ENCODE measurements at places on chromosomes 1 and 21.
A peak's percentile ranks its signal among the peaks of the same experiment; 100 is the strongest.

DNA sequence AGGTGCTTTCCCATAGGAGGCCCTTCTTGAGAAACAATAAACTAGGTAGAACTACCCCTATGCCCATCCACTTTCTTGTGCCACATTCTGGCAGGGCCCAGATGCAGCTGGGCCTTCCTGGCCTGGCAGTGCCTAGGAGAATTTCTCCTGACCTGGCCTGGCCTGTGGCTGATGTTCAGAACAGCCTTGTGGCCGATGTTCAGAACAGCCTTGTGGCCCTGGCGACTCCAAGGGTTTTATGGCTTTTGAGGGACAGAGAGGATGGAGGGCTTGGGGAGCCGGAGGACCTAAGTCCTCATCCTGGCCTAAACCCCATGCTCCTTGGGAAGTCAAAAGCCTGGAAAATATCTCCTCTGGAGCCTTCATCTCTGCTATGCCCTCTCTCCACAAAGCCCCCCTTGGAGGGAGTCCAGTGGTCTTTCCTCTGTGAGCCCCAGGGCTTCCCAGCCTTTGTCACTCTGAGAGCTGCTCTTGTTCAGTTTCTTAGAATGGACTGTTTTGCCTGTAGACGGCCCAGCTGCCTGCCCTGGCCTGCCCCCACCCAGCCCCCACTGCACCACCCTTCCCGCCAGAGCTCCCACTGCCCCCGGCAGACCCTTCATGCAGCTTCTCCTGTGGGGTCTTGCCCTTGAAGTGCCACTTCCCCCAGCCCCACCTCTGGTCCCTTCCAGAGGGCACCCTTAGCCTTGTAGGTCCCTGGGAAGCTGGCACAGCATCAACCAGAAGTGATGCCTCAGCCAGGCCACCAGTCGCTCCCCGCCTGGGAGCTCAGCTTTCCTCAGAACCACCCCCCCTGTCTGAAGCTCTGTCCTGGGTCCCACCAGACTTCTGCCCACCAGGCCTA, 7.0 kb downstream of the GPR37L1 start:
- peak; percentile 52 for DNase-seq

- DNase-seq, result no peak
These were observed 110.3 kb upstream of the CHRM3 start for GRCh38 chr1:239276051-239276450.

- DNase-seq, result no peak
These were observed 32.0 kb upstream of the TDRD10 start for GRCh38 chr1:154469844-154470560.

DNA sequence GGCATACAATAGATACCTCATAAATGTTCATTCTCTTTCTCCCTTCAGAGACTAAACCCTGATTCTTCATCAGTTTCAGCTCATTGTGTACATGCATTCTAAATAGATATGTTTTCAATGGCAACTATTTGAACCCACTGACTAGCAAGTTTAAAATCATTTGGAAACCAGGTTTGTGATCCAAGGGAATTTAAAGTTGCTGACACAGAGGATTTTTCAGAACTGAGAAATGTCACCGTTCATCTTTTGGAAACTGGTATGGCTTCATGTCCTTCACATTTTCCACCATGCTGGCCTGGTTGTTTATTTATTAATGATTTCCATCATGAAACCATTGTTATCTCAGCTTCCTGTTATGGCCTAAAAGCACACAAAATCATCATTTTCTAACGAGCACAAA, 81.8 kb upstream of the BARHL2 start:
- DNase-seq, result no peak

DNA sequence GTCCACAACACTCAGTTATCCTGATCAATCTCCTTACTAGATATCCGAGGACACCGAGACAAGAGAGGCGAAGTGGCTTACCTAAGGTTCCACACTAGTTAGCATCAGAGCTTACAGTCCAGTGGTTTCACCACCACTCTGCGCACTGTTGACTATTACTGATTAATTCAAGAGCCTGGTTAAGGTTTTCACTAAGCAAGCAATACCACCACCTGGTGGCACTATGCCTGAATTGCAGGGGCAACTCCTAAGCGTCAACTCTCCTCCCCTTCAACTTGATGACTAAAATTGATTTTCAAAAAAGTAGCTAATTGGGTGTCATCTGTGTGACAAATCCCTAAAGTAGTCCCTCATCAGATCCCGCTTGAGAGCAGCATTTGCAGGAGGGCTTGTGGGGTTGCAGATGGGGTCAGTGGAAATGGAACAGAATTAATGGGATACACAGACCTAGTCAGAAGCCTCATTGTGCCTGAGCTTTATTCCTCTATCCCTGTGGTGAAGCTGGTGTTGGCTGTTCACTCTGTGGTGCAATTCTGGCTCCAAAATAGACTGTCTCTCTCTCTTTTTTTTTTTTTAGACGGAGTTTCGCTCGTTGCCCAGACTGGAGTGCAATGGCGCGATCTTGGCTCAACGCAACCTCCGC, 9.1 kb downstream of the TTC22 start:
- DNase-seq, result no peak

- DNase-seq, result no peak
These were observed 135.7 kb downstream of the CNIH3 start for GRCh38 chr1:224751624-224752311.

- DNase-seq, result no peak
These were observed 50.4 kb downstream of the INAVA start for GRCh38 chr1:200945111-200945510.

GRCh38 chr1:145988773-145989172, 7.6 kb downstream of the TXNIP start:
- DNase-seq, result no peak

DNA sequence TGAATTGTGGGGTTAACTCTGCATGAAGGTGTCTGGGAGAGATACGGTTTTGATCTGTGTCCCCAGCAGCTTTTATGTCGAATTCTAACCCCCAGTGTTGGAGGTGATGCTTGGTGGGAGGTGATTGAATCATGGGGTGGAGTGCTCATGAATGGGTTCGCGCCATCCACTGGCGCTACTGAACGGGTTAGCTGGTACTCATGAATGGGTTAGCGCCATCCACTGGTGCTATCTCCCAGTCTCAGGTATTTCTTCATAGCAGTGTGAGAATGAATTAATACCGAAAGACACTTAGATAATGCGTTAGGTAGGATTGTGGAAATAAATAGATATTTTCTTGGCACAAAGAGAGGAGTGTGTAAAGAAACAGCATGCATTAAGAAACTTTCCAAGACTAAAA, 32.9 kb upstream of the CLDN8 start:
- DNase-seq, result no peak

GRCh38 chr1:7263021-7263960, 478.0 kb downstream of the CAMTA1 start:
- DNase-seq, result no peak

DNA sequence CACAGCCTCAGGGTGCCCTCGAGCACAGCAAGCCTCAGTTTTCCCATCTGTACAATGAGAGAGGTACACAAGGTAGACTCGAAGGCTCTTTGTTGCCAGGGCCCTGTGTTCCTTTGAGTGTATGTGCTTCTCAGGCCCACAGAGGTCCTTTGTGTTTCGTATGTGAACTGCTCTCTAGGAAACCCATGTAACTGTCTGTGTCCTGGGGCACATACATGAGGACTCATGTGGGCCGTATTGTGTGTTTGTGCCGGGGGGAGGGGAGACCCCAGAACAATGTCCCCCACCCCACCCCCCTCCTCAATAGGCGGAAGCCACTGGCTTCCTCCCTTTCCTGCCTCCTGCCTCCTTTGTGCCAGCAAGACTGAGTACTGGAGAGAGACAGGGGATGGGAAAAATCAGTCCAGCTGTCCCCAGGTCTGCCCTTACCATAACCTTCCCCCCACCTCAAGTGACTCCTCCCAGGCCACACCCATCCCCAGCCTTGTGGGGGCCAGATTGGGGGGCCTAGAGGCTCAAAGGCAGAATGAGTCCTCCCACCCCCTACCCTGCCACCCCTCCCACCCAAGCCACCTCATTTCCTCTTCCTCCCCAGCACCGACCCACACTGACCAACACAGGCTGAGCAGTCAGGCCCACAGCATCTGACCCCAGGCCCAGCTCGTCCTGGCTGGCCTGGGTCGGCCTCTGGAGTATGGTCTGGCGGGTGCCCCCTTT, at the start of gene TIE1:
TIE1 (plus strand) TSS at position 605 of the 717 bp plus-strand sequence; CDS start at position 695, 90 bp downstream.
- no peak for DNase-seq

GRCh38 chr21:42466700-42467099, 29.3 kb downstream of the RSPH1 start:
- DNase-seq, result no peak

GRCh38 chr1:223739366-223740037, 27.2 kb downstream of the CAPN2 start:
- no peak for DNase-seq

- no peak for DNase-seq
These were observed 101.7 kb upstream of the KRTAP19-8 start for GRCh38 chr21:31140025-31140424.

- DNase-seq, result no peak
These were observed 8.7 kb downstream of the AGPAT3 start for GRCh38 chr21:43873673-43874072.

- DNase-seq, result no peak
These were observed 16.2 kb downstream of the CCSAP start for GRCh38 chr1:229326601-229327000.

- no peak for DNase-seq
These were observed 5.0 kb downstream of the ENTREP3 start for GRCh38 chr1:155250246-155250632.

GRCh38 chr1:223074445-223075300, 68.4 kb downstream of the TLR5 start:
- no peak for DNase-seq

DNA sequence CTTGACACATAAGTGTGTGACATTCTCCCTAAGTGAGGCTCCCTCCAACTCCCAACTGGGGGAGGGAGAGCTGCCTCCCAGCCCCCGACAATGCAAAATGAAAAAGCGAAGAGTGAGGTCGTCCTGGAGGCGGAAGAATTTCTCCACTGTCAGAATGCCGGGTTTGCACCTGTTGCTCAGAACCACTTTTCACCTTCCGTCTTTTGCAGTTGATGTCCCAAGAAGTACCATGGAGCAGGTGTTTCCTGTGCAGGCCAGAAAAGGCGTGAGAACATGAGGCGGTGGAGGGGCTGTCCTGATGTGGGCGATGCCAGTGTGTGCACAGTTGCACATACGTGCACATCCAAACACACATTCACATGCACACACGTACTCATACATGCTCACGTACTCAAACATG, 158.6 kb upstream of the AJAP1 start:
- DNase-seq, result no peak

DNA sequence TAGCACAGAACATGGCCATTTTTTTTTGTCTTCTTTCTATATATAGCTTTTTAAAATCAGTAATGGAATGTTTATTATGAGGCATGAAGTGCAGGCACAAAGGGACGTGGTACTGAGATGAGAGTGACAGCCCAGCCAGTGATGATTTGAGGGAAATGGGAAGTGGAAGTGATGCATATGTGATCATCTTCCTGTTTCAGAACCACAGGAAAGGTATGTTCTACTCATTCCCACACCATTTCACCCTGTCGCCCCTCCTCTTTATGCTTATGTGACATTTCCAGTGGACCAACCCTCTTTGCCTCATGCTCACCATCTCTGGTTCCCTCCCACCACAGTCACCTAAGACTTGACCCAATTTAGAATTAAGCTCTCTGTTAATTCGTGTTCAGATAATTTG, 24.3 kb downstream of the PTGS2 start:
- no peak for DNase-seq

DNA sequence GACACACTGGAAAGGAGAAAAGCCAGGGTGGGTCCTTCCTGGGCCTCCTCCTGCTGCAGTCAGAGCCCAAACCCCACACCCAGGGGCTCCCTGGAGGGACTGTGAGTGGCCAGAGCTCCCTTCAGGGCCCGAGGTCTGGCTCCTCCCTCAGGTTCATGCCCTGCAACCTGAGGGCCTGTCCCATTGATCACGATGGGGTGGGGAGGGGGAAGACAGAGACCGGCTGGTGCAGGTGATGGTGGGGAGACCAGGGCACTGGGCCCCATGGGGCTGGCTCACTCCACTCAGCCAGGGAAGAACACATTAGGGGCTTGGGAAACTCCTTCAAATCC, 30.1 kb upstream of the NPPB start:
- DNase-seq, result no peak

DNA sequence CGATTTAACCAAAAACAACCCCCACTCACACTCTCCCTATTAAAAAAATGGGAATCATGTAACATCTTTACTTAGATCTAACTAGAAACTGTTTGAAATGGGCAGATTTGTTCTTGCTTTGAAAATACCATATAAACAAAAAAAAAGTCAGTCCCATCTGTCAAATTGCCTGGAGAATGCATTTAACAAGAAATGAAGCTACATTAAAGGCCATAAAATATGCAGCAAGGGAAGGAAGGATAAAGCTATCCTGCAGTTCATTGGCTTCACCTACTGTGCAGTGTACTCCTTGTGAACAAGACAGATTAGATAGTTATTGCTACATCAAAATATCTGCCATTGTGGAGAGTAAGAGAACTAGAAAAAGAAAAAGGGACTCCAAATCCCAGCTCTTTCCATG, 160.5 kb downstream of the LRRC7 start:
- no peak for DNase-seq

GRCh38 chr21:36236052-36236730, 79.6 kb downstream of the DOP1B start:
- DNase-seq, result no peak
